ENCODE measurements at places on chromosomes 16 and 17. TPM values are rescaled to one million over a fixed set of nuclear protein-coding genes. Genes with fewer than 3 reads are reported as not detected.

The GGA3 gene
- 10.4 TPM for total RNA-seq

The C17orf100 gene
- 0.44 TPM for total RNA-seq

The THAP11 gene
- total RNA-seq: 43.2 TPM

The ZNF764 gene
- 5.6 TPM for total RNA-seq

The ABCC12 gene
- total RNA-seq: not detected

The GUCY2D gene
- total RNA-seq: under 0.01 TPM

The TNFRSF12A gene
- total RNA-seq: 269 TPM

The MYH2 gene
- under 0.01 TPM for total RNA-seq

The CRYBA1 gene
- not detected for total RNA-seq

The SLX1A gene
- total RNA-seq: 19.5 TPM

The ENPP7 gene
- total RNA-seq: not detected

The NUP88 gene
- 96.6 TPM for total RNA-seq

The LDAF1 gene
- 107 TPM for total RNA-seq

The P2RX1 gene
- total RNA-seq: 0.25 TPM

The ARHGDIA gene
- 234 TPM for total RNA-seq

The NCBP3 gene
- 28.1 TPM for total RNA-seq

The SOX15 gene
- 0.12 TPM for total RNA-seq

The NPIPA8 gene
- not detected for total RNA-seq
